NCI-H82 (cell line): ENCODE measurements at places on chromosomes 3 and 15.

GRCh38 chr15:87213626-87214025 is 1042.9 kb downstream of the NTRK3 start:
- DNase-seq = no peak

GRCh38 chr3:104933972-104934371 is 432.7 kb upstream of the ALCAM start:
- DNase-seq = no peak

- no peak for DNase-seq
These were observed 19.5 kb upstream of the TGFBR2 start for GRCh38 chr3:30586806-30587486.

GRCh38 chr3:171204942-171205341 is 178.4 kb upstream of the SLC2A2 start:
- no peak for DNase-seq

DNA sequence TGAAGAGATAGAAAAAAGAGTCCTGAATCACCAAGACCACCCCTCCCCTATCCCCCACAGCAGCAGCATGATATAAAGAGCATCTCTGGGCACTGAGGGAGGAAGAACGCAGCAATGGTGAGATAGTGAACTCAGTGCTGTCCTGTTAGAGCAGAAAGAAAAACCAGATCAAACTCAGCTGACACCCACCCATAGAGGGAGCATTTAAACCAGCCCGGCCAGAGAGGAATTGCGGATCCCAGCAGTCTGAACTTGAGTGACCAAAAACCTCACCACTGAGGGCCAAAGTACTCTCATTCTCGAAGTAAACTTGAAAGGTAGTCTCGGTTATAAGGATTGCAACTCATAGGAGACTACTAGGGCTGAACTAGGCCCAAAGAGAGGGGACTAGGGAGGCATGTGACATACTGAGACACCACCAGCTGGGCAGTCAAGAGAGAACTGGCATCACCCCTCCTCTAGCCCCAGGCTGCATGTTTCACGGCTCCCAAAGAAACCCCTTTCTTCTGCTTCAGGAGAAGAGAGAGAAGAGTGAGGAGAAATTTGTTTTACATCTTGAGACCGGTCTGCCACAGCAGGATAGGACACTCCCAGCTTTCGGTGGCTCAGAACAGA is 39.2 kb upstream of the TGFBR2 start:
- no peak for DNase-seq

DNA sequence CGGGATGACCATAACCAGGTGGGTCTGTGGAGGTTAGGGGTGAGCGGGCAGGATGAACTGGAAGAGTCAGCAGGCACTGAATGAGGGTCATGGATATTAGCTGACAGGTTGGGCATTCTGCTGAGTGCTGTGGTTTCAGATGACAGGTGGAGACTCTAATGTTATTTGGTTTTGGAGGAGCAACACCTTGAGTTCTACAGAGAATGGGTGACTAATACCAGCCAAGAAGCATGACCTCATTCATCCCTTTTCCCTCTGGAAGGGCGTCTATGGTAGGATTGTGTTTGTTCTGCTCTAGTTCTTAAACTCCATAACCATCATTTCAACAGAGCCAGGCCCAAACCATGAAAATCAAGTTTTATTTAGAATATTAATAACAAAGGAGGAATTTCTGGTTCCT is 550.7 kb upstream of the LMCD1 start:
- DNase-seq = no peak

GRCh38 chr3:127156338-127157050 is 36.4 kb upstream of the PRR23E start:
- no peak for DNase-seq

GRCh38 chr3:165744025-165744424 is 93.2 kb downstream of the BCHE start:
- no peak for DNase-seq

DNA sequence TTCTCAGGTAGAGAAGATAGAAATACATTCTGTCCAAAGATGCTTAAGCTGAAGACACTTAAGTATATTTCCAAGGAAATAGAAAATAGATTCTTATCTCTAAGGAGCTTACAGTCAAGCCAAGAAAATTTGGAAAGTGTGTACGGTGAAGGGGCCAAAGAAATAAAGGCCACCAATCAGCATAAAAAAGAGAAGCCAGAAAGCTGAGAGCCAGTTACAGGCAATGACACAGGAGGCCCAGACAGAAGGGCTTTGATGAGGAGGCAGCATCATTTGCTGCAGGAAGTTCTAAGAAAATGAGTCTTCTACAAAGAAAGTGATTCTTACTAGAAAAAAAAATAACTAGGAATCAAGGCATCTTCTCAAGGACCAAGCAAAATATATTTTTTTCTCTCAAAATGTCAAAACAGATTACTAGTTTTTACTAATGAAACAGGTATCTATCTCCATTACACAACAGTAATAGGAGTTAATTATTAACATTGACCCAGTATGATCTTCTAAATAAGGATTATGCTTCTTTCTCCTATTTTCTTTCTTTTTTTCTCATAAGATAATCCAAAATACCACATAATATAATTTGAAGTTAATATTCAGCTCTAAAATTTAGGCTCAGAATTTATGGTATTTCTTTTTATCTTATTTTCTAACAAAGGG is 82.1 kb upstream of the PHLDB2 start:
- DNase-seq = peak; percentile 15

- no peak for DNase-seq
These were observed 45.8 kb downstream of the PARP15 start for GRCh38 chr3:122623031-122623829.

- no peak for DNase-seq
These were observed 82.0 kb downstream of the HHLA2 start for GRCh38 chr3:108378153-108378951.

GRCh38 chr15:96261575-96262034 is 68.9 kb upstream of the NR2F2 start:
- no peak for DNase-seq

DNA sequence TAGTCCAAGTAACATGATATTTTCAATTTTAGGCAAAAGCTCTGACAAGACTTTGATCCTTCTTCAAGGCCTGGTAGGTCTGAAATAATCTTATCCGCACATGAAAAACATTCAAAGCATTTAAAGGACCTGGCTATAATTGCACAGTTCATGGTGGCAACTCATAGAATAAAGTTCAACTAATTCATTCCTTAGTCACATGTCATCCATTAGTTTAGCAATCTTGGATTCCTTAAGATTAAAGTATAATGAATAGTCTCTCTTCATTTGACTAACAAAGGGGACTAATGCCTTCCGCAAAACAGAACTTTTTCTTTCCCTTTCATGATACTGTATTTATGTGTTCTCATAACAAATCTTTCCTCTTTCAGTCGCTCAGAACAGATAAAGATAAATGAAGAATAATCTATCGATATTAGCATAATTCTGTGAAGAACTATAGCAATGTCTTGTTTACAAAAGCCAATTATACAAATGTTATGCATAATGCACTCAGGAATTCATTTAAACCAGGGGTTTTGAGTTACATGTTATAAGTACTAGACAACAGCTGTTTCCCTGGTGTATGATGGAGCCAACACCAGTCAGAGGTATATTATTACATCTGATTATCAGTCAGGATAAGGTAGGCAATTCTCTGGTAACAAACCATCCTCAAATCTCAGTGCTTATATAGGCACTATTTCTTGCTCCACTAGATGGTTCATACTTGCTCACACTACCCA is 172.5 kb downstream of the POTEB3 start:
- no peak for DNase-seq

- peak; percentile 43 for DNase-seq
These were observed 62.7 kb upstream of the BNIP2 start for GRCh38 chr15:59751552-59752413.

DNA sequence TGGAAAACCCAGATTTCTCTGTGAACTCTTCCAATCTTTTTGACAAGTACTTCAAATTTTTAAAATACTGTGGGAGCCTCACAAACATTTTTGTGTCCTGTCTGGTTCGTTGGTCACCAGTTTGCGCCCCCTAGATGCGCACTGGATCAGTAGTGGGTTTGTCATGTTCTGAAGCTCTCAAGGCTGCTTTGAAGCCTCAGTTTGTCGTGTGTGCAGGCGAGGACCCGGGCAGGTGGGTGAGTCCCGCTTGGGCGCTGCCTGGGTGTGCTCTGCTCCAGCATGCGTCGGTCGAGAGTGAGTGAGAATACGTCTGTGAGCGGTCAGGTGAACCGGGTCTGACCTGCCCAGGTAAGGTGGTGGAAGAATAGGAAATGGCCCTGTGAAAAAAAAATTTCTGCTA is 17.3 kb upstream of the AEN start:
- DNase-seq = peak; percentile 61

DNA sequence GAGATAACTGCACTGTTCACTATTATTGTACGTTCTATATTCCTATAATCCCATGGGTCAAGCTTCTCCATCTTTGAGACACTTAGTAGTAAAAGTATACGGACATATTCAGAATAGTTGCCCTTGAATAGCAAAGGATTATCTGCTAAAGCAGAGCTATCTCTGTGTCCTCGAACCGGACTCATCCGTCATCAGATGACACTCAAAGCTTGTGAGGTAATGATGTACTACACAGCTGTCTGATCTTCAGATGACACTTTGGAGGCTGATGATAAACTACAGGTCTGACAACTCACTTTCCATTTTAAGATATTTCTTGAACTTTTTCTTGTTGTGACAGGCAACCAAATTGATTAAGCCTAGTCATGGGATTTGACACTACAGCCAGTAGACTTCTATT is 240.2 kb downstream of the SCAPER start:
- DNase-seq = peak; percentile 62

- peak; percentile 70 for DNase-seq
These were observed 6.1 kb upstream of the RNU6-1 start for GRCh38 chr15:67845974-67846373.

GRCh38 chr15:72464251-72464650 is 9.9 kb upstream of the ARIH1 start:
- no peak for DNase-seq

DNA sequence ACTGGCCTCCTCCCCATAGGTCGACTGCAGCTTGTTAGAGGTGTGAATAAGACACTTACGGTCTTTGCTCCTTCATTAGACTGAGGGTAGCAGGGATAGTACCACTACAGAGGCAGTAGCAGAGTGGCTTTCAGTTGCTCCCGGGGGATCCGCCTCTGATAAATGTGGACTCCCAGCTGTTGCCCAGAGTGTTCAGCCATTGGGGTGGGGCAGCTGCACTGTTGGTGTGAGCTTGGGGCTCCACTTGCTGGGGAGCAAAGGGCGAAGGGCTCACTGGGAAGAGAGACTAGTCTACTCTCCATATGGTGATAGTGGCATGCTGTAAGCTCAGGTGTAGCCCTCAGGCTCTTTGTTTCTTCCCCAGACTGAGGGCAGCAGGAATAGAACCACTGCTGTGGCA is 239.1 kb downstream of the LRRN1 start:
- no peak for DNase-seq

- no peak for DNase-seq
These were observed 100.3 kb downstream of the FSIP1 start for GRCh38 chr15:39682366-39682765.

DNA sequence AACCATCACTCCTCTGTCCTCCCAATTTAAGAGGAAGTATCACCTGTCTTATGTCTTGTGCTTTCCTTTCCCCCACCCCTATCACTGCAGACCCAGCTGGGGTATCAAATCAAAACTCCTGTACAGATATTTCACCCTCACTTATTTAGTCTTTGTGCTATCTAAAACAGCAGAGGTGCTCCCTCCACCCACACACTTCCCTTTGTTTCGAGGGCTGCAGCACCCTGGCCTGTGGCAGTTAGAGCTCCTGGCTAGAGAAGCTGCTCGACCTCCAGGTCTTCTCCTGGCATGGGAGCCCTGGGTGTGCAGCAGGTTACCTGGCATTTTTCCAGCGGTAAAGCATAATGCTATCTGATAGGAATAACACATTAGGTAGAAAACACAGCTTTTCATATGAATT is 181.4 kb upstream of the BCL6 start:
- DNase-seq = no peak

DNA sequence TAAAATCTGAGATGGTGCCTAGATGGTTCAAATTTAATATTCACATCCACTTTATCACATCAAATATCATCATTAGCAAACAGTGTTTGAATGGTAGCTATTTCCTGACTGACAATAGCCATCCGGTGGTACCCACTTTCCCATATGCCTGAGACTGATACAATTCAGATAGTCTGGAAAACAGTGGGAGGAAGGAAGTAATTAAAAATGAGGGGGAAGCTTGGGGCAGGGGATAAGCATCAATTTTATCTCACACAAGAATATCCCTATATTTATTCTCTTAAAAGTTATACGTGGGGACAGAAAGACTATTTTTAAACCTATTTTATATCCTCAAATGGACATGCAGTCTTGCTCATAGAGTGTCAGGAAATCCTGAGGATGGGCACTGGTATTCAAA is 122.5 kb upstream of the GAP43 start:
- DNase-seq = no peak
